ENCODE measurements at places on chromosomes 16 and 17.
A peak's percentile ranks its signal among the peaks of the same experiment; 100 is the strongest.

DNA sequence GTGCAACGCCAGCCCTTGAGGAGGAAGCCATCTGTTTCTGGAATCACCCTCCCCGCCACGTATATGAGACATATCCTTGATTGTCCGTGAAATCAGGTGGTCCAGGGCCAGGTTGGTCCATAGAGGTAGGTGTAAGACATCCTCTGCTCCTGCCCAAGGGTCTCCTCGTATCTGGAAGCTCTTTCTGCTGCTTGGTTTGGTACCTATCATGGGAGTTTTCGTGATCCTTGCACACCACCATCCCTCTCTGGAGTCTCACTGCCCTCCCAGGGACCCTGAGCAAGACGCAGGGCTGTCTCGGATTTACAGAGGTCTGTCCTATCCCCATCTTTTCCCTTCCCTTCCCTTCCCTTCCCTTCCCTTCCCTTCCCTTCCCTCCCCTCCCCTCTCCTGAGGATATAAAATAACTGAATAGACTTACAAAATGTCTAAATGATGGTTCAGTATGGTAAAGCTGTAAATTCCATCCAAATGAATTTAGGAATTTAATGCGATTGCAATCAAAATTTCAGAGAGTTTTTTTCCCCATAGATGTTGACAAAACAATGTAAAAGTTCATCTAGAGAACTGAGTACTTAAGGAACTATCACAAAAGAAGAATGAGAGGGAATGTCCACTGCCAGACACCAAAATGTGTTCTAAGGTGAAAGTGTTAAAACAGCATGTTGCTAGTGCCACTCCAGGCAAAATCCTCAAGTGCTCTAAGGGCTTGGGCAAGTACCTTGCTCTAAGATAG lies 2.0 kb upstream of the CCDC42 start:
- no peak overlapping the region for H3K27ac ChIP-seq
- H3K36me3 ChIP-seq, result no peaks in the 10 kb centered on the region
- H3K27me3 ChIP-seq, result no peaks in the 10 kb centered on the region
- DNase-seq, result no peak
- H3K4me1 ChIP-seq, result no peaks in the 10 kb centered on the region

- H3K27me3 ChIP-seq, result no peaks in the 10 kb centered on the region
- no peak for DNase-seq
- H3K4me1 ChIP-seq, result no peaks in the 10 kb centered on the region
- H3K27ac ChIP-seq, result peak overlapping the region; percentile 20
- peaks cover 9% of the 10 kb centered on the region for H3K36me3 ChIP-seq
Observed at GRCh38 chr17:7384489-7385081, 3.7 kb downstream of the TNK1 start.

DNA sequence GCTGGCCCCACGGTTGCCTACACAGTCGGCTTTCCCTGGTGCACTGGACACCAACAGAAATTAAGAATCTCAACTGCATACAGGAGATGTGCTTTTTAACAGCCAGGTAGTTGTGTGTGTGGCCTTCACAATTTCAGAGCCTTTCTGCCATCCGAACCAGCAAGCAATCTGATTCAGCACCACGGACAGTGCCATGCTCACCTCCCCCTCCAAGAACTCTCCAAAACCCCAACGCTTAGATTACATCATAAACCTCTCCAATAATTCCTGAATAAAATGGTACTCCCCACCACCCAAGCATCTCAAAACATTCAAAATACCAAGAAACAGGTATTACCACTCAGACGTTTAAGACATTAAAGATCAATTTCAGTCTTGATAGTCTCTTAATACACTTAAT lies 31.8 kb downstream of the USP7 start:
- no peaks in the 10 kb centered on the region for H3K27me3 ChIP-seq
- H3K4me1 ChIP-seq, result no peaks in the 10 kb centered on the region
- no peak overlapping the region for H3K4me3 ChIP-seq
- H3K36me3 ChIP-seq, result no peaks in the 10 kb centered on the region

DNA sequence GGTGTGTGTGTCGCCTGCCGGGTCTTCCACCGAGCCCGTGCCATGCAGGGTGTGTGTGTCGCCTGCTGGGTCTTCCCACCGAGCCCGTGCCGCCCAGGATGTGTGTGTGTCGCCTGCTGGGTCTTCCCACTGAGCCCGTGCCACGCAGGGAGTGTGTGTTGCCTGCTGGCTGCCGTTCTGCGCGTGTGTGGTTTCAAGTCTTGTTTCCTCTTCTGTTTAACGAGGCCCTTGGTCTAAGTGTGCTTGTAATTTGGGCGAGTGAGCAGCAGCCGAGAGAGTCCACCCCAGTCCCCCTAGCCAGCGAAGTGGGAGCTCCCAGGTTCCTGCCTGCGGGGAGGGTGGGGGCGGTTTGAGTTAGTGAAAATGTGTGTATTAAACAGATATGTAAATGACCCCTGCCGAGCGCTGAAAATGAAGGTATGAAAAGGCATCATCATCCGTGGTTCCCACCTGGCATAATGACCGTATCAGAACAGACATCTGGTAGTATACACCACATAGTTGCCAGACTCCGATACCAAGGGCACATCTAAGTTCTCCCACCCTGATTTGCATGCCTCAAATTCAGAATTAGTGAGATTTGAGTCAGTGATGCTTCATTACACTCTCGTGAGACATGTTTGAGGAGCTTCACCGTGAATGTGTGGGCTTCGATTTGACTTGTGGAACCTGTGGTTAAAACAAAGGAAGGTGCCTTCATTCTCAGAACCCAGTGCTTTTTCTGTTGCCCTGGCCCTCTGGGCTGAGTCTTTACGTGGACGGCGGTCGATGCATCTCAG lies 114.5 kb upstream of the CHMP6 start:
- H3K27me3 ChIP-seq, result no peaks in the 10 kb centered on the region
- H3K36me3 ChIP-seq, result no peaks in the 10 kb centered on the region
- DNase-seq, result peak; percentile 34
- no peak overlapping the region for H3K27ac ChIP-seq
- no peak overlapping the region for H3K4me3 ChIP-seq
- no peaks in the 10 kb centered on the region for H3K4me1 ChIP-seq

DNA sequence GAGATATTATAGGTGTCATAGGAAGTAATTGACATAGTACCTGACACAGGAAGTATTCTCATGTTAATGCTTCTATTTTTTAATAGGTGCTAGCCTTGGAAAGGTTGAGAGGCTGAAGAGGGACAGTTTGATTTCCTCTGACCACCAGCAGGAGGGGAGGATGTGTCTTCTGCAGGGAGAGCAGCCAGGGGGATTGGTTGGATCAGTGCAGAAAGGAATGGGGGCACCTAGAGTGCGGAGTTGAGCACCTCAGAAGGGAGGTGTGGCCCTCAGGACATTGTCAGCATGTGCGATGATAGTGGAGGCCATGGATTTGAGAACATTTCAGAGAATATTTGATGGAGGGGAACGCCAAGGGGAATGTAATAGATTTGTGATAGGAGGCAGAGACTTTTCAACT lies 23.4 kb downstream of the HAPSTR1 start:
- no peaks in the 10 kb centered on the region for H3K27me3 ChIP-seq
- no peak for DNase-seq
- H3K4me1 ChIP-seq, result peaks cover 11% of the 10 kb centered on the region
- H3K27ac ChIP-seq, result peak overlapping the region; percentile 86

GRCh38 chr16:69319381-69319780 lies 8.2 kb downstream of the VPS4A start:
- no peak overlapping the region for H3K4me3 ChIP-seq
- H3K4me1 ChIP-seq, result no peaks in the 10 kb centered on the region
- DNase-seq, result no peak
- peaks cover 28% of the 10 kb centered on the region for H3K36me3 ChIP-seq
- no peaks in the 10 kb centered on the region for H3K27me3 ChIP-seq
- H3K27ac ChIP-seq, result no peak overlapping the region

- no peak for DNase-seq
Observed at GRCh38 chr17:79463421-79464317, 147.2 kb downstream of the RBFOX3 start.

DNA sequence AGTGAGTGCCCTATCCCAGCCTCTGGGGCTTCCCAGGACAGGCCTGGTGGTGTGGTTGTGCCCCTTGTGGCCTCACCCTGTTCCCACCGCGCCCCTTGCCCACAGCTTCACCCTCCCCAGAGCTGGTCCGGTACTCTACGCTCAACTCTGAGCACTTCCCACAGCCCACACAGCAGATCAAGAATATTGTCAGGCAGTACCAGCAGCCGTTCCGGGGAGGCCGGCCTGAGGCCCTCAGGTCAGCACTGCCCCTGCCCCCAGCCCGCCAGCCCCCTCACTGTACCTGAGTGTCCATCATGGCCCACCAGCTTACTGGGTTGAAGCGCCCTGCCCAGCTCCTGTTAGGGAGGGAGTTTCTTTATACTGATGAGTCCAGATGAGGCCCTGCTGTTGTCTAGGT lies 32.3 kb upstream of the ALKBH5 start:
- no peak for DNase-seq
- no peak overlapping the region for H3K4me3 ChIP-seq
- H3K27ac ChIP-seq, result no peak overlapping the region

DNA sequence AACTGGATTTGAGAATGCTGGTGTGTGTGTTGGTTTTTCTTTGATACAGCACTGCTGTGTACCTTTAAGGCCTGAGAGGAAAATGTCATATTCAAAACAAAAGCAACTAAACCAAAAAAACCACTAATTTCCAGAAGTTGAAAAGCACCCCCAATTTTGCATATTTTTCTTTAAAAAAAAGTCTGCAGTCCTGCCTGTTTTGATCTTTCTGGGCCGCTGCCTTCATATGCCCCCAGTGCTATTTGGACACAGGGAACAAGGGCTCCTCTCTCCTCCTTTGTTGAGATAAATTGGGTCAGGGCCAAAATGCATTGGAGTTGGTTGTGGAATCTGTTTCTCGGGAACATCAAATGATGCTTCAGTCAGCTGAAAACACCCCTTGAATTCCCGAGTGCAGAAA lies 26.9 kb downstream of the GPT2 start:
- H3K27ac ChIP-seq, result no peak overlapping the region
- no peaks in the 10 kb centered on the region for H3K36me3 ChIP-seq
- no peaks in the 10 kb centered on the region for H3K27me3 ChIP-seq
- DNase-seq, result no peak
- no peak overlapping the region for H3K4me3 ChIP-seq
- H3K4me1 ChIP-seq, result no peaks in the 10 kb centered on the region

DNA sequence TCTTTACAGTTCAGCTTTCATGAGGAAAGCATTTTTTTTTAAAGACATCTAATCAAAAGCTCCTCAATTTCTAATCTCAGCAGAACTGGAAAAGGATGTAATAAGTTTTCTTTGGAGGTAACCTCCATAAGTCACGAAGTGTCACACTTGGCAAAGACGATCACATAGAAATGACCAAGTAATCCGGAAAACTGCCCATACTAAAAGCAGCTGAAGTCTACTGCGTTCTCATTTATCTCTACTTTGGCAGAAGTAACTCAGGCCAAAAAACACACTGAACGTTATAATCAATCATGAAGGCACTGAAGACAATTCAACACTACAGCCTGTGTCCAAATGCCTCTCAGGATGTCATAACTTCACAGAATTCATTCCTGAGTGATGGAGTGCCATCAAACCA lies 39.8 kb downstream of the ERN1 start:
- peaks cover 5% of the 10 kb centered on the region for H3K4me1 ChIP-seq
- H3K27ac ChIP-seq, result no peak overlapping the region
- H3K27me3 ChIP-seq, result no peaks in the 10 kb centered on the region
- no peaks in the 10 kb centered on the region for H3K36me3 ChIP-seq
- no peak overlapping the region for H3K4me3 ChIP-seq

- no peaks in the 10 kb centered on the region for H3K27me3 ChIP-seq
- no peaks in the 10 kb centered on the region for H3K4me1 ChIP-seq
- H3K27ac ChIP-seq, result peak overlapping the region; percentile 32
- H3K36me3 ChIP-seq, result no peaks in the 10 kb centered on the region
Observed at GRCh38 chr17:14776791-14777190, 475.9 kb downstream of the HS3ST3B1 start.

DNA sequence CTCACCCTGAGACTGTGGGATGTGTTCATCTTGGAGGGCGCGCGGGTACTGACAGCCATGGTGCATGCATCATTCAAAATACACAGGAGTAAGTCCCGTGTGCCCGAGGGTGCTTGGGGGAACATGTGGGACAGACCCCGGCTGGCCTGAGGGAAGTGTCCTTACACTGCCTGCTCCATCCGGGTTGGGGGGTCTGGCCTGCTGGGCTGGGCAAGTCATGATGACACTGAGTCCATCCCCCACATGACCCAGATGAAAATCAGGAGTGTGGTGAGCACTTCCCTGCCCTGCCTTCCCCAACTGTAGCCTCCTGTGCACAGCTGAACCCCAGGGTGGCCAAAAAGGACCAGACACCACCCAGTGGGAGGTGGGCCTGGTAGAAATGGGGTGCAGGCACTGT lies 10.8 kb downstream of the TBC1D26 start:
- no peak overlapping the region for H3K4me3 ChIP-seq
- H3K27ac ChIP-seq, result no peak overlapping the region
- no peaks in the 10 kb centered on the region for H3K4me1 ChIP-seq
- no peaks in the 10 kb centered on the region for H3K27me3 ChIP-seq

DNA sequence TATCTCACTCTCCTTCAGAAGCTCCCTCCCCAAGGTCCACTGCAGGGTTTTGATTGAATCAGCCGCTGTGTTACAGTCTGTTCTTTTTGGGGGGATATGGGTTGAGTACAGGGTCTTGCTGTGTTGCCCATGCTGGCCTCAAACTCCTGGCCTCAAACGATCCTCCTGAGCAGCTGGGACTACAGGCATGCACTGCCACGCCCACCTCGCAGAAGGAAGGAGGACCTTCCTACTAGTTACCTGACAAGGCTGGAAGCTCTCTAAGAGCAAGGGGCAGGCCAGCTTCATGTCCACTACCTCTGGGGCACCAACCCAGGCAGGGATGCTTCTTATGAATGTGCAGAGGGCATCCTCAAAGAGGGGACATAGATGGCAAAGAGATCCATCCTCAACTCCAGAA lies 1.9 kb upstream of the MMP28 start:
- H3K36me3 ChIP-seq, result no peaks in the 10 kb centered on the region
- H3K4me1 ChIP-seq, result peaks cover 6% of the 10 kb centered on the region
- no peak overlapping the region for H3K4me3 ChIP-seq
- no peak overlapping the region for H3K27ac ChIP-seq
- DNase-seq, result no peak

DNA sequence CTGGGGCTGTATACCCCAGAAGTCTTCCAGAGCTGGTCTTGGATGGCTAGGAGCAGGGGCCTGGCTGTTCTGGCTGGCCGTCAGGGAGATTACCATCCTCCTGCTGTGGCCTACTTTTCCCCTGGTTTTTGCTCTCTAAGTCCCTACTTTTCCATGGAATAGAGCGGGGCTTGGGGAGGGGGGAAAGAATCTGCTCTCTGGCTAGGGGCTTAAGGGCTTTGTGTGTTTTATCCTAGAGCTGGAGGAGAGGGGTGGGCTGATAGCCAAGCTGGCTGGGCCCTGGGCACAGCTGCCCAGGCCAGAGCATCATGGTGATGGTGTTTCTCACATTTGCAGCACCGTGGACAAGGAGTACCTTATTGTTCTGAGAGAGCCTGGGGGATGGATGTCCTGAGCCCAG lies 3.6 kb downstream of the NRN1L start:
- H3K4me3 ChIP-seq, result no peak overlapping the region
- no peak for DNase-seq
- H3K36me3 ChIP-seq, result no peaks in the 10 kb centered on the region
- H3K27me3 ChIP-seq, result no peaks in the 10 kb centered on the region
- no peaks in the 10 kb centered on the region for H3K4me1 ChIP-seq
- no peak overlapping the region for H3K27ac ChIP-seq

DNA sequence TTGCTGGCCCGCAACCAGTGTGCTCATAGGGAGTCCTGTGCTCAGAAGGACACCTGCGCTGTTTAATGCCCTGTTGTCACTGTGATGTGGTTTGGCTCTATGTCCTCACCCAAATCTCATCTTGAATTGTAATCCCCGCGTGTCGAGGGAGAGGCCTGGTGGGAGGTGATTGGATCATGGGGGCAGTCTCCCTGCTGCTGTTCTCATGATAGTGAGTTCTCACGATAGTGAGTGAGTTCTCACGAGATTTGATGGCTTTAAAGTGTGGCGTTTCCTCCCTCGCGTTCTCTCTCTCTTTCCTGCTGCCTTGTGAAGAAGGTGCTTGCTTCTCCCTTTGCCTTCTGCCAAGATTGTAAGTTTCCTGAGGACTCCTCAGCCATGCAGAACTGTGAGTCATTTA lies 66.8 kb downstream of the AKAP1 start:
- H3K4me3 ChIP-seq, result no peak overlapping the region
- H3K27ac ChIP-seq, result no peak overlapping the region
- no peaks in the 10 kb centered on the region for H3K36me3 ChIP-seq
- no peaks in the 10 kb centered on the region for H3K4me1 ChIP-seq

All from breast epithelium (tissue), 4 donors.